NCI-H2227 treated with DMSO at 0.1 percent for 48 hours (cell line): ENCODE measurements at places on chromosomes 3 and 15.

DNA sequence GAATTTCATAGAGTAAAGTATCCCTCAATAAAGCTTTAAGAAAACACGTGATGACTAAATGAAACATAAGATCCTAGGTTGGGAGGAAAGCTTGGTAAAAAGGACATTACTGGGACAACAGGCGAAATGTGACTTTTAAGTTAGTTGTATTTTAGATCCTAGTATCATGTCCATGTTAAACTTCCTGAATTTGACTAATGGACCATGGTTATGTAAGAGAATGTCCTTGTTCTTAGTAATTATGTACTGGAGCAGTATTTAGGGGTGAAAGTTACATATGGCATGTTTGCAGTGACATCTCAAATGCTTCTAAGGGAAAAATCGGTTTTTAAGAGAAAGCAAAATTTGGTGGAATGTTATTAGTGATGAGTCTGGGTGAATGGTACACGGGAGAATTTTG lies 69.6 kb downstream of the IQSEC1 start:
- DNase-seq: no peak

GRCh38 chr3:106140431-106140830 lies 271.6 kb upstream of the CBLB start:
- DNase-seq: no peak

GRCh38 chr15:52137432-52138357 lies 25.1 kb upstream of the BCL2L10 start:
- no peak for DNase-seq

GRCh38 chr3:56787258-56787775 lies 14.4 kb downstream of the ARHGEF3 start:
- peak; percentile 22 for DNase-seq

DNA sequence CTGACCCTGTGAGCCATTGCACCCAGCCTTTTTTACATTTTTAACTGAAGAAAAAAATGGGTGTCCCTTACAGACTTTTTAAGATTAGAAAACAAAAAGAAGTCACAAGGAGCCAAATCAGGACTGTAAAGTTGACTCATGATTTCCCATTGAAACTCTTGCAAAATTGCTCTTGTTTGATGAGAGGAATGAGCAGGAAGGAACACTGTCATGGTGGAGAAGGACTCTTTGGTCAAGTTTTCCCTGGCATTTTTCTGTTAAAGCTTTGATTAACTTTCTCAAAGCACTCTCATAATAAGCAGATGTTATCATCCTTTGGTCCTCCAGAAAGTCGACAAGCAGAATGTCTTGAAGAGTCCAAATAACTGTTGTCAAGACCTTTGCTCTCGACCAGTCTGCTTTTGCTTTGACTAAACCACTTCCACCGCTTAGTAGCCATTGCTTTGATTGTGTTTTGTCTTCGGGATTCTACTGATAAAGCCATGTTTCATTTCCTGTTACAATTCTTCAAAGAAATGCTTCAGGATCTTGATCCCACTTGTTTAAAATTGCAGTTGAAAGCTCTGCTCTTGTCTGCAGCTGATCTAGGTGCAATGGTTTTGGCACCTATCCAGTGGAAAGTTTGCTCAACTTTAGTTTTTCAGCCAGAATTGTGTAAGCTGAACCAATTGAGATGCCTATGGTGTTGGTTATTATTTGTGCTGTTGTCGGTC lies 369.4 kb downstream of the MAGI1 start:
- DNase-seq: no peak

DNA sequence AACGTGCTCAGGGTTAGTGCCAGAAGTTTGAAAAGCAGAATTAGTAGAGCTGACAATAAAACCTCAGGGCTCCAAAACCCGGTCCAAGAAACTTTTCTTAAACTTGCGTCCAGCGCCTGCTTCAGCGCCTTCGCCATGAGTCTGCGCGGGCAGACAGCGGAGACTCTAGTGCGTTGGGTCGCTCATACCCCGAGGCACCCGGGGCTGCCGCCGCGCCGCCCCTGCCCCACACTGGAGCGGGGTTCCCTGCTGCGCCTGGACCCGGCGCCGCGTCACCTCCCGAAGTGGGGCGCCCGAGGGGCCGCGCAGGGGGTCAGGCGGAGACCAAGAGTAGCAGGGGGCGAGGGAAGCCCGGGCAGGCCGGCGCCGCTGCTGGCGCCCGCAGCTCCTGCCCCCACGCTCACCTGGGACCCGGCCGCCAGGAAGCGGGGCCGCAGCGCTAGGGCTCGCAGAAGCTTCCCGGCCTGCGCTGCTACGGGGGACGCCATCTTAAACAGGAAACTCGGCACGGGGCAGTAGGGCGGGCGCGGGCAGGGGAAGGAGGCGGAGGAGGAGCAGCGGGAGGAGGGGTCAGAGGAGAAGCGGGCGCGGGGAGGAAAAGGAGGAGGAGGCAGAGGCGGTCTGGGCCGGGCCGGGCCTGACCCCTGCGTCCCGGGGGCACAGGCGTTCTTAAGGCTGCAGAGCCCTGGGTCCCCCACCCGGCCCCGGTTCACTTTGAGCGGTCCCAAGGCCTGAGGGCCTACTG lies at the start of gene SUCLG2:
SUCLG2 (minus strand) TSS at position 514 of the 745 bp plus-strand sequence; CDS start at position 488, 26 bp downstream.
- DNase-seq: peak; percentile 9

GRCh38 chr3:5181469-5182141 lies 5.9 kb upstream of the EDEM1 start:
- DNase-seq: no peak

DNA sequence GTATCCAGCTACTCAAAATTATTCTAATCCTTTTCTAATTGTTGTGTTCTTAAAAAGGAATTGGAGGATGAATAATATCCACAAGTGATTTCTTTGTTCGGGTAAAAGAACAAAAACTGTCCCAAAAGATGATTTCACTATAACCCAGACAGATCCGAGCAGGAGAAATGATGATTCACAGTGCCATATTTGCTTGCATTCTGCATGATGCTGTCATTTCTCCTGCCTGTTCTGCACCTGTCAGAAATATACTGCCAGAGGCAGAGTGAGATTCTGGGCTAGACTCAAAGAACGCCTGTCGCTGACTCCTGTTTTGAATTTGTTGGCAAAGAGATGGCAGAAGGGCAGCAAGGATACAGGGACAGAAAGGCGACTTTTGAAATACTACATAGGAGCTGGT lies 34.7 kb upstream of the SLC24A5 start:
- no peak for DNase-seq

DNA sequence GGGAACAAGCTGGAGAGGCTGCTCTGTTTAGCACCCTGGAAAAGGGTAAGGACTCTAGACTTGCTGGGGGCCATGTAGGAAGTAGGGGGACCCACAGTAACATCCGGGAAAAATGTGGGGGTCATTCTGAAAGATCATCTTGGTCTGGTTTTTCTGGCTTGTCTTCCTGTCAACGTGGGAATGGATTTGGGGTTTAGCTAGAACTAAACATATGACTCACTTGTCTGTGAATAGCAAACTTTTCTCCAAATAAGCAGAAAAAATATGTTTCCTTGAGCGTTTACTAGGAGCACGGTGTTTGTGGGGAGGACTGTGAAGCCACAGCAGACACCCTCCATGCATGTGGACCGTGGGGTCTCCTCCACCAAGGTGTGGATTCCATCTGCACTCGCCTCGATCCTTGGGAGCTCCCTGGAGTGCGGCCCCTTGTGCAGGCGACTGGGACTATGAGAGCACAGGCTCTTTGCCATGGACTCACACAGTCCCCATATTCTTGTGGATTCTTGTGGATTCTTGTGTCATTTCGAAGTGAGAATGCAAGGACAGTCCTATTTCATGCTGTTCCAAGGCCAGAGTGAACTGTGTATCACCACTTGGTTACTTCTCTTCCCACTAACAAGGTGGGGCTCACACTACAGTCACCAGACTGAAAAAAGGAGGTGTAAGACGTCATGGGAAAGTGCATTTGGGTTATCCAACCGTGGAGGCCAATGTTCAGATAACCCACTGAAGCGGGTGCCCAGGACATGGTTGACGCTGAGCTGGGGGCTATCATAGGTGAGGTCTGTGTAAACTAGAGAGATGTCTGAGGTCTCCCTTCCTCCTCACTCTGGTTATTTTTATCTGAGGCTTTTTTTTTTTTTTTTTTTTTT lies 25.5 kb downstream of the PGPEP1L start:
- no peak for DNase-seq
